ENCODE measurements at places on chromosomes 4 and X.

- no peak for DNase-seq
Measured at GRCh38 chrX:100263650-100264049, 146.4 kb downstream of the PCDH19 start.

GRCh38 chr4:181143250-181143854, 1099.8 kb upstream of the TENM3 start:
- peak; percentile 53 for DNase-seq

- no peak for DNase-seq
Measured at GRCh38 chr4:178105242-178105641, 663.0 kb upstream of the AGA start.

GRCh38 chrX:72046447-72046846, 85.3 kb downstream of the RTL5 start:
- no peak for DNase-seq

- no peak for DNase-seq
Measured at GRCh38 chr4:16466581-16466980, 240.3 kb upstream of the TAPT1 start.

GRCh38 chrX:21873063-21873775, 17.4 kb downstream of the YY2 start:
- DNase-seq: no peak

- DNase-seq: no peak
Measured at GRCh38 chr4:170589597-170590191, 499.9 kb upstream of the AADAT start.

GRCh38 chr4:125316791-125317524, 2.2 kb downstream of the FAT4 start:
- DNase-seq: no peak

GRCh38 chr4:7831858-7832730, 107.6 kb downstream of the AFAP1 start:
- DNase-seq: no peak

DNA sequence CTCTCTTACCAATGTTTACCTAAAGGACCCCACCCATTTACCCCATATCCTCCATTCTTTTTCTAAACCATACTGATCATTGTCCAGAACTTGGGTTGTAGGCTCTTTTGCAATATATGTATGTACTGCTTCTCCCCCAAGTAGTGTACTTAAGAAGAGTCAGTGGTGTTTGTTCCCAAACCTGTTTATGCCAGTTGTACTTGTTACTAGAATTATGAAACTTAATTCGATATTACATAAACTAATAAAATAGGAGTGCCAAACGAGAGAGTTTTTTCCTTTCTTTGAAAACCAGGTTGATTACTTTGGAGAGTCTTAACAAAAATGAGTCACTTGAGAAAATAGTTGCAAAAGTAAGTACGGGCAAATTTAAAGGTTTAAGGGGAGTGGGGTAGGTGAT, 96.3 kb downstream of the GEMIN8 start:
- DNase-seq: no peak

GRCh38 chrX:97401586-97402136, 518.0 kb downstream of the RPA4 start:
- DNase-seq: no peak

DNA sequence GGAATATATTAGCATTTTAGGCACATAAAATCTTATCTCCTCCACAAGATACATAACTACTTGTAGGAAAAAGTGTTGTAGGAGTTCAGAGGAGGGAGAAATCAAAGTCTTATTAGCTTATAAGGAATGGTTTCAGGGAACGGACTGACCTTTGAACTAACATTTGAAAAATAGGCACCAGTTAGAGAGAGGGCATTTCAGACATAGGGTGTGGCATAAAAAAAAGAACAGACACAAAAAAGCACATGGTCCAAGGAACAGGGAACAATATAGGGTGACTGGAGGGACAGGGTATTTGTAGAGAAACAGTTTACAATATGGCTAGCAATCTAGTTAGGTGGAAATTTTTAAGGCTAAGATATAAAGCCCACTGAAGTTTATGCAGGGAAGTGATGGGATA, 6.4 kb downstream of the ABCB7 start:
- no peak for DNase-seq

- no peak for DNase-seq
Measured at GRCh38 chr4:55343887-55344286, 2.2 kb upstream of the SRD5A3 start.

DNA sequence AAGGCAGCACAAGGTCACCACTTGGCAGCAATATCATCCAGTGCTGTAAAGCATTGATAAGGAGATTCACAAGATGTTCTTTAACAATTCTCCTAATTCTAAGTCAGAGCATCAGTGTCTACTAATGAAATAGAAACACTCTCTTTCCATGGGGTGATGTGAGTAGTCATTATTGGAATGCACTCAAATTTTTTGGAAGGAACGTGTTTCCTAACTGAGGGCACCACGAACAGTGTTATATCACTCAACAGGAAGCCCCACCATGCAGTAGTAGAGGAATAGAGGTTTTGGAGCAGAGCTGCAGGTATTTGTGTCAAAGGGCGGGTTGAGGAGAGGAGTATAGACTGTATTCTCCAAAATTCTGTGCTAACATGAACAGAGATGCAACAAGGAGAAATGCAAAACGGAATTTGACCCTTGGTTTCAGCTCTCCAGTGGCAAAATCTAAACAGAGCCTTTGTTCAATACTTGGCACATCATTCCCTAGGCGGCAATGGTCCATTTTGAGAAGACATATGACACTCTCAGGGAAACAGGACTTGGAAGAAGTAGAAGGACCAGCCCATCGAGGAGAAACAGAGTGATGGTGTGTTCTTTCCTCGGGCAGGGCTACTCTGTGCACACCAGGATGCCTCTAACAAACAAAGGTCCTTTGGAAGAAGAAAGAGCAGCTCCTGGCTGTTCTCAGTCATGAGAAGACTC, 98.9 kb downstream of the CPEB2 start:
- no peak for DNase-seq

- DNase-seq: no peak
Measured at GRCh38 chr4:88223516-88223915, 60.8 kb downstream of the PPM1K start.

- DNase-seq: no peak
Measured at GRCh38 chr4:28677808-28678207, 1817.2 kb downstream of the STIM2 start.

GRCh38 chr4:153222707-153223426, 18.6 kb downstream of the TRIM2 start:
- DNase-seq: no peak

GRCh38 chrX:2340991-2341390, 159.8 kb downstream of the DHRSX start:
- DNase-seq: no peak

DNA sequence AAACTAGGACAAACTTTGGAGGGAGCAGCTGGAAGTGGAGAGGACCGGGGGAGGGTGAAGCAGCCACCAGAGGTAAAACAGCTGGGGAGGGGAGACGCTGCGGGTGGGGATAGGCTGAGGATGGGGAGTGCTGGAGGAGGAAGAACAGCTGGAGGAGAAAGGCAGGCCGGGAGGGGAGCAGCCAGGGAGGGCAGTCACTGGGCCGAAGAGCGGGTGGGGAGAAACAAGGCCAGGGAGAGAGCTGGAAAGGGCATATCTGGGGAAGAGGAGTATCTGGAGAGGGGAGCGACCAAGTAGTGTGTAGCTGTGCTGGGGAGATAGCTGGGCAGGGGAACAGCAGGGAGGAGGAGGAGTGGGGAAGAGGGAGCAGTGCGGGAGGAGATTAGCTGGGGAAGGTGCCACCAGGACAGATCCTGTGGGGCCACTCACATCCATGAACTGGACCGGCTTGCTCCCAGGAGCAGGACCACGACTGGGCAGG, 2.7 kb downstream of the SLC38A5 start:
- DNase-seq: no peak

DNA sequence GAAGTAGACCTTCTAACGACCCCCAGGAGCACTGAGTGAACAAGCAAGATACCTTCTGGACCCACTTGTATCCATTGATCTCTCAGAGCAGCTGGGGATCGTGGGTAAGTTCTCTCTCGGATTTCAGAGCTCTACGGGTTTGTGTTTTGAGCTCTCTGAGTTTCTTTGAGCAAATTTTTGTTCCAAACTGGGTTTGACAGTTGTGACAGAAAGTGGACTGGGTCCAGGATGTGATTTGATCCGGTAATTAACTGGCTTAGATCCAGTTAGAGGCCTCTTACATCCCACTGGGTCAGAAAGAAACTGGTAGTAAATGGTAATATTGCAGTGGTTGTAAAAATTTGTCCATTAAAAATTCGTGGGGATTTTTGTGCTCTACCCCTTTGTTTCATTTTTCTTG, 459.2 kb downstream of the INPP4B start:
- no peak for DNase-seq

DNA sequence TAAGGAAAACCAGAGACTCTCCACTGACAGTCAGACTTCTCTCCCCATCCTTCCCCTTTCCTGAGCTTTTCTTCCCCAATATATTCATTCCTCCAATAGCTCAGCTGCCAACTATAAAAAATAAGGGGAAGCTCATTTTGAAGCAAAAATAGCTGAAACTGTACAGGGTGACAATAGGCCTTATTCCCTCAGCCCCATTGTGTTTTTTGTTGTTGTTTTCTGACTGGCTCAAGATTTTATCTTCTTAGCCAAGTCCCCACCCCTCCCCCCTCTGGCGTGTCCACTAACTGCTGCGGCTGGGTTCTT, 26.2 kb downstream of the PRPS1 start:
- DNase-seq: no peak

- no peak for DNase-seq
Measured at GRCh38 chr4:127309369-127310102, 323.2 kb upstream of the INTU start.

- DNase-seq: no peak
Measured at GRCh38 chr4:116357758-116358157, 727.6 kb downstream of the TRAM1L1 start.

GRCh38 chr4:151887816-151888180, 127.0 kb upstream of the GATB start:
- no peak for DNase-seq

DNA sequence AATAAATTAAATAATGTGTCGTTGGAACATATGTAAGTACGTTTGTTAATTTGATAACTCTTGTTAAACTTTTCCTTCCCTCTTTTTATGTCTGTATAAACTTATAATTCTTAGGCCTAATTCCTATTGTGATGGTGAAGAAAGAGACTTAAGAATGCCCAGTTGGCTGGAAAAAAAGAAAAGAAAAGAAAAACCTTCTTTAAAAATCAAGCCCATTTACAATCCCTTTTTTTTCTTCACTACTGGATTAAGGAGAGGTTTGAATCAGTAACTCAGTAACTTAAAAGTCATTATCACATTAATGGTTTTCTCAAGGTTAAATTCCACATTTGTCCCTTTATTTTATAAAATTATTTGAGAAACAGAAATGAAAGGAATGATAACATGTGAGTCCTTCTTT, 253.3 kb upstream of the MAGEB2 start:
- DNase-seq: no peak

- no peak for DNase-seq
Measured at GRCh38 chr4:176291748-176292147, 22.7 kb upstream of the ASB5 start.

GRCh38 chr4:160927311-160927710, 1236.5 kb downstream of the FSTL5 start:
- no peak for DNase-seq

DNA sequence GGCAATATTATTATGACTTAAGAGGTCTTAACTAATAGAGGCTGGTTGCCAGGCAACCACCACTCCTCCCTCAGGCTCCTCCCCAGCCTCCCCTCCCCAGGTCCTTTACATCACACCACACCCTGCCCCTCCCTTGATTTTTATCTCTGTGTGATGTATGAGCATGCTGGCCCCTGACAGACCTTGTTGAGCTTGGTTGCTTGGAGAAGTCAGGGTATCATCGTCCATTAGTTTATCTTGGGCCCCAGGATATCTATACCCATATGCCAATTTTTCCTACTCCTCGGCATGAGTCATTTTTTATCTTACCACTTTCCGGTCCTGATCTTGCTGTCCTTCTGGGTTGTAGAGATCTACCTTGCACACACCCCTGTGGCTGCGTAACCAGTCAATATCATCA, 2.5 kb downstream of the AKAP4 start:
- no peak for DNase-seq

DNA sequence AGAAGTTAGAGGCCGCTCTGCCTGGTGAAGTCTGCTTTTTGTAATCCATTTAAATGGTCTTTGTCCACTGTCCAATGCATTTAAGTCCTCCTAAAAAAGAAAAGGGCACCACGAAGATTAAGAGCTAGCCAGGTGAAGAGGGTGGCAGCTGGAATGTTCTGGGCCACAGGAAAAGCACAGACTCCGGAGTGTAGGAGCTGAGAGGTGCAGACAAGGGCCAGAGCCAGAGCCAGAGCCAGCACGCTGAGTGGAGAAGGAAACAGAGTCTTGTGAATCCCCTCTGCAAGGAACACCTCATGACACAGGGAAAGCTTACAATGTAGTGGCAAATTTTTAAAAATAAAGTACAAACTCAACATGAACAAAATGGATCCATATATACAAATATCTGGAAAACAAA, 83.6 kb downstream of the TSPAN5 start:
- DNase-seq: no peak

DNA sequence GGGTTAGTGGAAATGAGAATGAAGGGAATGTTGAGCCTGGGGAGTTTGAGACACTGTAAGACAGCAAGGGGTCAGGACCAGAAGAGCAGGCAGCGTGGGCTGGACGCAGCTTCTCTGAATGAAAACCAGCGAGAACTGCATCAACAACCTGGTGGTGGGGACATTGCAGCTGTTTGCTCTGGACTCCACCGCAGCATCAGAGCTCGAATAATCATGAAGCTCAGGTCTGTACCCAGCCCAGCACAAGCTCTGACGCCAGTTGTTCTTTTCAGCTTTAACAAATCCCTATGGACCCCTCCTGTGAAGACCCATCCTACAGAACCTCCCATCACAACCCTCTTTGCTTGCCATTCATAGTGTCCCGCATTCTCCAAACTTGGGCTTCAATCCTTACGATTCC, 106.8 kb upstream of the PNPLA4 start:
- DNase-seq: no peak

DNA sequence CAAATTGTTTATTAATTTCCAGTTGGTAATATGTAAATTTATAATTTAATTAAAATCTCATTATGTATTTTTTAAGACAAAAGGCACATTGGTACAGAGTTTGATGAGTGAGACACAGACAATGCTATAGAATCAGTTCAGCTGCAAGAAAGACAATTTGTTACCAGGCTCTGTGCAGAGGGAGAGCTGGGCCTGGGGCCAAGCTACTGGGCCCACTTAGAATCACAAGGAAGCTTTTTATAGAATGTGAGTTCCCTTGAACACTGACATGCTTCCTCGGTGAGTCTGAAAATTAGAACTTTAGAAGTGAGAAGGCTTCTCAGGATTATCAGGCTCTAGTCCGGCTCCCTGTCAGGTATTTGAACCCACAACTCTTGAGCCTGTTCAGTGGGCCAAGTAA, 129.0 kb downstream of the AFF2 start:
- no peak for DNase-seq

- DNase-seq: no peak
Measured at GRCh38 chr4:63460075-63460474, 949.2 kb downstream of the TECRL start.

- no peak for DNase-seq
Measured at GRCh38 chr4:100819505-100819904, 301.7 kb upstream of the EMCN start.
